ENCODE measurements at places on chromosomes 12 and 14. TPM values are rescaled to one million over a fixed set of nuclear protein-coding genes. Genes with fewer than 3 reads are reported as not detected.
A peak's percentile ranks its signal among the peaks of the same experiment; 100 is the strongest.

The CCDC60 gene
- not detected for total RNA-seq

The KLRK1 gene
- 1.3 TPM for total RNA-seq

The PARP2 gene
- total RNA-seq = 25.0 TPM

The SOAT2 gene
- 0.42 TPM for total RNA-seq

The CD163 gene
- total RNA-seq = 5.9 TPM

- no peaks in the 10 kb centered on the region for H3K36me3 ChIP-seq
- DNase-seq = no peak
- no peaks in the 10 kb centered on the region for H3K27me3 ChIP-seq
- no peak overlapping the region for H3K4me3 ChIP-seq
Measured at GRCh38 chr14:41785696-41786095, 179.0 kb downstream of the LRFN5 start.

- no peaks in the 10 kb centered on the region for H3K36me3 ChIP-seq
- no peaks in the 10 kb centered on the region for H3K4me1 ChIP-seq
- no peak overlapping the region for H3K4me3 ChIP-seq
- DNase-seq = no peak
- no peak overlapping the region for H3K27ac ChIP-seq
Measured at GRCh38 chr12:113537751-113538087, 66.0 kb upstream of the LHX5 start.

GRCh38 chr12:98504368-98504617 is 11.1 kb upstream of the TMPO start:
- peaks cover 16% of the 10 kb centered on the region for H3K4me1 ChIP-seq
- H3K27ac ChIP-seq = peak overlapping the region; percentile 85
- no peak for DNase-seq
- no peaks in the 10 kb centered on the region for H3K36me3 ChIP-seq
- H3K27me3 ChIP-seq = no peaks in the 10 kb centered on the region

- no peaks in the 10 kb centered on the region for H3K4me1 ChIP-seq
- no peak overlapping the region for H3K4me3 ChIP-seq
- H3K27me3 ChIP-seq = no peaks in the 10 kb centered on the region
- no peak overlapping the region for H3K27ac ChIP-seq
- DNase-seq = no peak
Measured at GRCh38 chr12:9096563-9097176, 19.0 kb downstream of the A2M start.

- H3K27me3 ChIP-seq = no peaks in the 10 kb centered on the region
- no peak for DNase-seq
- no peak overlapping the region for H3K4me3 ChIP-seq
- no peaks in the 10 kb centered on the region for H3K4me1 ChIP-seq
Measured at GRCh38 chr12:61870658-61871484, 389.3 kb upstream of the USP15 start.

Data from CD4-positive, alpha-beta memory T cell (primary cell).